ENCODE measurements at places on chromosomes 13 and 19. TPM values are rescaled to one million over a fixed set of nuclear protein-coding genes. Genes with fewer than 3 reads are reported as not detected.

Gene ZNF682
- 1.1 TPM for total RNA-seq

DNA sequence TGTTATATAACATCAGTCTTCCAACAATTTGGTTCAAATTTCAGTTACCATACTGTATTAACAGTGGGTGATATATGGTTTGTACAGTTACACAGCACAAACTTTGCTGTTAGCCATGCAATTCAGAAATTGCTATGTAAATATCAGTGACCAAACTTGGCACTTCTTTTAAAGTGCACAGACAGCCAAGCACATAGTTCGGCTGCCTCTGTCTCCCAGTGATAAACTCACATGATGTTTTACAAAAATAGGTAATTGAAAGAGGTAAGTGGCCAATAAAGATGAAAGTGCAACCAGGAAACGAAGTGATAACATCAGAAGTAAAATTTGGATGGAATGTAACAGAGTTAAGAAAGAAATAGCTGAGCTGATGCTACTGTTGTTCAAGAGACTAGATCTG lies 143.9 kb downstream of the PCDH9 start:
- no peaks in the 10 kb centered on the region for H3K27me3 ChIP-seq
- no peaks in the 10 kb centered on the region for H3K36me3 ChIP-seq
- no peak overlapping the region for H3K4me3 ChIP-seq

Gene ZFR2
- total RNA-seq = not detected

Gene MCF2L
- total RNA-seq = 112 TPM

DNA sequence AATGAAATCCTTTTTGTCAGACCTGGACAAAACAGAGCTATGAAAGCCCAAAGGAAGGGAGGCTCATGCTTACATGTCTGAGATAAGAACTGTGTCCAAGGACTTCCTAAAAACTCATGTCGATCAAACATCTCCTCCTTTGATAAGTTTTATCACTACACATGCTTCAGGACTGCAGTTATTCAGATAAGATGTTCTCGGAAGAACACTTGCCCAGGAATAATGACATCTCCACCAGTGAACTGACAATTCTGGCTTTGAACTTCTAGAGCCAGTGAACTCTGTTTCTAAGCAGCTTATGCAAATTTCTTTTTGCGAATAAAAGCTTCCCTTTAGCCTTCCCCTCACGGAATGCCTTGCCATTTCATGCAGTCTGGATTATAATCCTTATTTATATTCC lies 561.6 kb downstream of the TBC1D4 start:
- H3K4me1 ChIP-seq = no peaks in the 10 kb centered on the region
- no peak overlapping the region for H3K4me3 ChIP-seq
- H3K27me3 ChIP-seq = no peaks in the 10 kb centered on the region
- no peak overlapping the region for H3K27ac ChIP-seq

DNA sequence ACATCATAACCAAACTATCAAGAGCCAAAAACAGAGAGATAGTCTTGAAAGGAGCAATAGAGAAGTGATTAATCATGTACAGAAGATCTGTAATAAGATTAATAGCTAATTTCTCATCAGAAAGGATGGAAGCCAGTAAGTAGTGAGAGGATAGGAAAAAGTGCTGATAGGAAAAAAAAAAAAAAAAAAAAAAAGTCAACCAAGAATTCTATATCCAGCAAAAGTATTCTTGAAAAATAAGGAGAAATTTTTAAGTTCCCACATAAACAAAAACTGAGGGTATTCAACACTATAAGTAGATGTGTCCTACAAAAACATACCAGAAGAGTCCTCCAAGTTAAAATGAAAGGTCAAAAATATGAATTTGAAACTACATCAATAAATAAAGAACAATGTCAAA lies 218.7 kb upstream of the GPC6 start:
- H3K27ac ChIP-seq = no peak overlapping the region
- H3K4me3 ChIP-seq = no peak overlapping the region
- no peaks in the 10 kb centered on the region for H3K36me3 ChIP-seq
- H3K27me3 ChIP-seq = no peaks in the 10 kb centered on the region
